Spinal cord (tissue), 10 donors: ENCODE measurements at places on chromosomes 7 and 10.

DNA sequence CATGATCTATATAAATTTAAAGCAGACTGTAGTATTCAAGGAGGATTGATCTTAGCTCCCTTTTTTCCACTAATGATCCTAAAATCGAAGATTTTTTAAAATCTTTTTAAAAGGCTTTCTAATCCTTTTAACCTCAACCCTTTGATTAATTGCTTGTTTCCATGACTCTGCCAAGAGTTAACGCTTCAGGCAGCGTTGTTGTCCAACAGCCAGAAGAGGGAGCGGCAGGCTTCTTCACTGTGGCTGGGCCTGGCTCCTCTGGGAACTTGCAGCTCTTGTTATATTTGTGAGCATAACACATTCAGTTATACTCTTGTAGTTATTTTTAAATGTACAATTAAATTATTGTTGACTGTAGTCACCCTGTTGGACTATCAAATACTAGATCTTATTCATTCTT lies 26.3 kb downstream of the CRCP start:
- peak; percentile 86 for DNase-seq

DNA sequence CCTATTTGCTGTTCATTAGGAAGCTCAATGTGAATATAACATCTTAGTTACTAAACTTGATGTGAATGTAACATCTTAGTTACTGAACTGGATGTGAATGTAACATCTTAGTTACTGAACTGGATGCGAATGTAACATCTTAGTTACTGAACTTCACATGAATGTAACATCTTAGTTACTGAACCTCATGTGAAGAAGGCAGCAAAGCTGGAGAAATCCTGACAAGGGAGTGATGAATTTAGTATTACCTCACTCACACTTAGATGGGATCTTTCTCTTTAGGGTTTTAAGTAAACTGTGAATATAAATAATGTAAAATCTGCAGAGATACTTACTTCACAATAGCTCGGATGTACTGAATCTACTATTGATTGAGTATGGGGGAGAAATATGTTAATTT lies 73.6 kb downstream of the ETV1 start:
- no peak for DNase-seq

DNA sequence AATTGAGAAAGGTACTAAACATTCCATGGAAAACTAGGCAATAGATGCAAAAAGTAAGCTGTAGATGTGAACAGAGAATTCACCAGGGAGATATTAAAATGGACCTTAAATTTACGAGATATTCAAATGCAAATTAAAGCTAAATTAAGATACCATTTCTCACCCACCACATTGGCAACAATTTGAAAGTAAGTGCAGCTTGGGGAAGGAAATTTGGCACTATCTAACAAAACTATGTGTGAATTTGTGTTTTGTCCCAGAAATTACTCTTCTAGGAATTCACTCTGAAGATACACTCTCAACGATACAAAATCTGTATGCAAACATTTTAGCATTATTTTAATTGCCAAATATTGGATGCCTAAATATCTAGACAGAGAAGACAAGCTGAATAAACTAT lies 178.2 kb upstream of the SORCS1 start:
- DNase-seq, result peak; percentile 80

DNA sequence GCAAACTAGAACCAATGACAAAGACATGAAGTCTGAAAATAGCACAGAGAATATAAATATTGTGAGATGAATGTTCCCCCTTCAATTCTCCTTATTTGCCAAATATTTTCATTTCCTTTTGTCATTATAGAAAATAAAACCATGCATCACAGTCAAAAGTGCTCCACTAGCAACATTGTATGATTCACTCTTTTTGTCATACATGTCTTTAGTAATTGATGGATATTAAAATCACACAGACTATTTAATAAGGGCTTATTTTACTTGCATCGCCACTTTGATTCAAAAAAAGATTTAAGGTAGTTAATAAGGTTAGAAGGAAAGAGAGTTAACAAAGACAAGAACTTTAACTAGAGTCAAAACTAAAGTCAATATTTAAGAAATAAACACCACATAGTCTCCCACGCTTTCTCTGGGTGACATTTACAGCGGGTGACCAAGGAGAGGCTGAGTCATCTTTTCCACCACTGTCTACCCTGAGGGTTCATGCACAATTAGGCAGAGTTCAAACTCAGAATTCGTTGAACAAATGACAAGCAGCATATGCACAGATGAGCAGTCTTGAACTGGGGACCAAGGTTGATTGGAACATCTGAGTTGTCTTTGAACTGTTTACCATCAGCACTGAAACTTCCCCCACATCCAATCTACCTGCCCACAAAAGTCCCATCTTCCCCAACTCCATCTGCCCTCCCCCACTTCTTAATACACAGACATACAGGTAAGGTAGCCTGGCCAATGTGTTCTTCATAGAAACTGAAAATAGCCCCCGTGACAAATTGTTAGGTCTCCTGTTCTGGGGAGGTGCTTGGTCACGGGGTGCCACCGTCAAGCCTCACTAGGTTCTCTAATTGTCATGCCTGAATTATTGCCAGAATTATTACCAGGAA lies 42.5 kb downstream of the C7orf25 start:
- no peak for DNase-seq

- no peak for DNase-seq
Measured at GRCh38 chr10:70320751-70321150, 36.9 kb upstream of the NPFFR1 start.

DNA sequence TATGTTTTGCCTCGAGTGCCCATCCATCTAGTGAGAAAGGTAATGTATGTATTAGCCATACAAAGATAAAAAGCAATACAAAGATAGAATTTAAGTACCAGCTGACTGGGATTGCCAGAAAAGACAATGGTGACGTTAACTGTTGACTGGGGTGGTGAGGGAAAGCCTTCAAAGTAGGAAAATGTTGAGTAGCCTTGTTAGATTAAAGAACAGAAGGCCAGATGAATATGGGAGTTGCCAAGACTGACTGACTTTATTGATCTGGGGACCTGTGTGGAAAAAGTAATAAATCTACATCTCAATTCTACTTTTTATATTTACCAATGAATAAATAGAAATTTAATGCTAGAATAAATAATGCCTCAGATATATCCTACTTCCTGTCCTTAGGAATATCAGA lies 97.7 kb downstream of the TFEC start:
- DNase-seq, result no peak

GRCh38 chr7:26910221-26910620 lies 45.8 kb upstream of the SKAP2 start:
- no peak for DNase-seq

DNA sequence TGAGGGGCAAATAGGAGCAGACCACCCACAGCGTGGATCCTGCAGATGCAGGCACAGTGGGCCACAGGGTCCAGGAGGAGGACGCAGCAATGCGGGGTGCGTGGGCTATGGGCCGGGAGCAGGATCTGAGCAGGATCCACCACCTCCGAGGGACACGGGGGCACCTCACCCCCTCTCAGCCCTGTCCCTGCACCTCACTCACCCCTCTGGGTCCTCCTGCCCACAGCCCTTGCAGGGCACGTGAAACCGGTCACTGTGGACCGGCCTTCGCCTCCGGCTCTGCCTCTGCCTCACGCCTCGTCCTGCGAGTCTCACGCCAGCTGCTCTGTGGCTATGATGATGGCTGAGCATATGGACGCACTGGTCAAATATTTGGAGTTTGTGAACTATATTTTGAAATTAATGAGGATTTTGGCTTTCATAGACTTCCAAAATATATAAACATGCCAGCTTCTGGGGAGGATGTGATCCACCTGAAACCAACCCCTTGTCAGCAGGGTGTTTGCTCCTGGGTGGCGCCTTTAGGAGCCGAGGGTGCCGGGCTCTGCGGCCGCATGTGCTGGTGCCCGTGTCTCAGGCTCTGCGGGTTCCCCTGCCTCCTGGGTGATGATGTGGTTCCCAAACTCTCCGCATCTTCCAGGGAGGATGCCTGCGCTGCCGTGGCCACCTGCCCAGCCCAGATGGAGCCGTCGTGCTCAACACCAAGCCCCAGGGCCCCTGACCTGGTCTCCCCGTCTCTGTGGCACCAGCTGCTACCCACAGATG lies 11.3 kb upstream of the ADGRA1 start:
- no peak for DNase-seq

DNA sequence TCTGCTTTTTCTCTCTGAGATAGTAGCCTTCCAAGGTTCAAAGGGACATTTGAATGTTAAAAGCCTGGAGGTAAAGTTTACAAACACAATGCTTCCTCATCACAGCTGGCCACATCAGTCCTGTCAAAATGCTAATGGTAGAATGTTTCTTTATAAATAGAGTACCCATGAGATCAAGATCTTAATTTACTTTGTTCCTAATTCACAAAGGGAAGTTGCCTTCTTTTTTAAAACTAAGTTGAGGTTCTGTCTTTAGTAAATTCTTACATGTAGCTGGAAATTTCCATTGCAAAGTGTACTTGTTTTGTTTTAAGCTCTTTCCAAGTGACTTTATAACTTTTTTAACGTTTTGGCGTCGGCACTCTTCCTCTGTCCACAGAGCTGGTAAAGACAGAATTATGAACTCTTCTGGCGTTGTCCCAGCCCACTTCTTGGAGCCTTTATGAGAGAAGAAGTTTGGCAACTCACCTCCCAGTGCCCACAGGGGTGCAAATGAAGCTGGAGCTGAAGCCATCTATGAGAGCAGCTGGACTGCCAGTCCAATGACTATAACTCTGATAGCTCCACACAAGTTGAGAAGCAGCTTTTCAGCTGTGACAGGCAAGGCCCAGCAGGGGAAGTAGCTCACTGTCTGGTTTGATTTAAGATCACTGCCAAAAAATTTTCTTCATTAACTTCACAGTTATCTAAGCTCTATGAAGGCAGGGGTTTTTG lies 23.3 kb downstream of the FZD1 start:
- no peak for DNase-seq

- DNase-seq, result no peak
Measured at GRCh38 chr10:127953876-127954275, 47.0 kb downstream of the PTPRE start.

DNA sequence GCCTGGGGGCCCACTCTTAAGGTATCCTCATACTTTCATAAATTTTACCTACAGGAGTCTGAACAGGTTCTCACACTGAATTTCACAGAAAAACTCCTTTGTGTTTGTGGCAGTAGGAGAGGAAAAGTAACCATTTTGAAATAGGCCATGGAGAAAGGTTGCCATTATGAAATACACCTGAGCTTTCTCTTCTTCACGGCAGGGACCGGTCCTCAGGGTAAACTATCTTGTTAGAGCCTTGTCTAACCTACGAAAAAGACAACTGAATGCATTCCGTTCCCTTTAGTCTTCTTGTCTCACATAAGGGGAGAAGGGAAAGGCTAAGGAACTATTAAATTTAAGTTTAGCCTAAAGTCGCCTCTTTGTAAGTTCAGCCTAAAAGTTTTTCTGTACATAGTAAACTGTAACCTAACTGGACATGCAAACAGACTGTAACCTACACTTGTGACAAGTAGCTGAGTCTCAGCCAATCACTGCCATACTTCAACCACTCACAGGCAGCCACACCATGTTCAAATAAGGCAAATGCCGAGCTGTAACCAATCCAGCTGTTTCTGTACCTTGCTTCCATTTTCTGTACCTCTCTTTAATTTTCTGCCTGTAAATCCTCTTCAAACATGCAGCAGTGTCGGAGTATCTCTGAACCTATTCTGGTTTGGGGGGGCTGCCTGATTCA lies 14.2 kb upstream of the RNF32 start:
- DNase-seq, result no peak

- no peak for DNase-seq
Measured at GRCh38 chr7:147406521-147407135, 1183.9 kb upstream of the C7orf33 start.

DNA sequence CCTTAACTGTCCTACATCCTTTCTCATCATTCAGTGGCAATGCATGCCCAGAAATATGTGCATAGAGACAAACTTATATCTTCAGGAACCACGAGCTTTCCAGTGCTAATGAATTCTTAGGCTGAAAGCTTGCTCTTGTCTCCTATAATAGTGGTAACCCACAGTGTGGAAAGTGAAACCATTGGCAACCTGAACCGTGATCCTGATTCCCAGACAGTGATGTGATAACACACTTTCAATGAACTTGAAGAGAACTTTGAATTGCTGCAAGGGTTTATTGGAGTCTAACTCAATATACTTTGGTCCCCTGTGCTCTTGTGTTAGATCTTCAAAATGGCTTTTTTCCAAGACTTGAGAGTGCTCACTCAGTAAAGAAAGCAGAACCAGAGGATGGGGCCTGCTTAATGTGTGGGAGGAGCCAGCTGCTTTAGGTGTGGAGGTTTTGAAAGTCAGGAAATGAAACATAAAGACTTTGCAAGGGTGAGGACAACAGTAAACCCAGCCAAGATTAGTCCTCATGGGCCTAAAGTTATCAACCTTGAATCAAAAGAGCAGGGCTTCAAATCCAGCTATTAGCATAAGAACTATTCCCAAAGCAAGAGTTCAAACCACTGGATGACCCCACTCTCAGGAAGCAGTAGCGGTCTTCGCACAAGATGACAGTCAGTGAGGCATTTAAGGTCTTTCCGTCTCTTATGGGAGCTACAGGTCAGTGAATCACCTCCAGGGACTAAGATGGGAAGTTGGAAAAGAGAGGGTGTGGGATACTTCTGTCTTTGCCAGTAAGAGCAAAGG lies 332.4 kb upstream of the NRP1 start:
- no peak for DNase-seq

- DNase-seq, result no peak
Measured at GRCh38 chr10:113354711-113355110, 198.1 kb upstream of the HABP2 start.

GRCh38 chr10:127441350-127442219 lies 107.5 kb upstream of the NPS start:
- no peak for DNase-seq

GRCh38 chr10:3503299-3503698 lies 281.7 kb downstream of the KLF6 start:
- no peak for DNase-seq

- DNase-seq, result no peak
Measured at GRCh38 chr7:132249256-132249971, 326.9 kb downstream of the PLXNA4 start.

DNA sequence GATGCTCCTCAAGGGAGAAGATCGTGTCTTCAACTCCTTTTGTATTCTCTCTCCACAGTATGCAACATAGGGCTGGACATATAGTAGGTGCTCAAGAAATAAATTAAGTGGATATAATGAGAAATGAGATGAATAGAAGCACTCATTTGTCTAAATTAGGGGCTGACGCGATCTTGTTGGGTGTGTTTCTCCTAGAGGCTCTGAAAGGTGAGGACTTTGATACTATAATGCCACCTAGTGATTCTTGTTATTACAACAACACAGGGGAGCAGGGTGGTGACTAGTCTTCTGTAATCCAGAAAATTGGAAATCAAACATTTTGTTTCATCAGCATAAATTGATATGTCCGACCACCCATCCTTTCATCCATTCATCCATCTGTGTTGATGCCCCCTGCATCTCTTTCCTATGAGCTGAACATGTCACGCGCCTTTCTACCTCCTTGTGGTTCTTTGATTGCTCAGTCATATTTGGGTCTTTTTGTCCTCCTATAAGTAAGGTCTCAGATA lies 3.5 kb upstream of the CFAP58 start:
- DNase-seq, result no peak

- DNase-seq, result no peak
Measured at GRCh38 chr7:99469381-99470065, 3.2 kb upstream of the ZNF789 start.

DNA sequence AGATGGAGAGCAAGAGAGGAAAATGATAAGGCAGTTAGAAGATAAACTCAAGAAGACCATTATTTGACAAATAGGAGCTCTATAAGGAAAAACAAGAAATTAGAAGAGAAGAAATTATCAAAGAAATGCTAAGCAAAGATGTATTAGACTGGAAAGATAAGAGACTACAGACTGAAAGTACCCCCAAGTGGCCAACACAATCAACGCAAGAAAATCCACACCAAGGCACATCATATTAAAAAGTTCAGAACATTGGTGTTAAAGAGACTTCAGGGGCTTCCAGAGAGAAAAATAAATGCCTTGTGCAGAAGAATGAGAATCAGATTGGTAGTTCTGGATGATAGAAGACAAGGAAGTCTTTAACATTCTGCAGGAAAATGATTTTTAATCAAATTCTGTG lies 46.0 kb downstream of the SH2D4B start:
- DNase-seq, result no peak
